ENCODE measurements at places on chromosomes 7 and 10.

GRCh38 chr10:123354521-123354920 lies 200.3 kb downstream of the BUB3 start:
- DNase-seq = no peak

GRCh38 chr7:150358988-150359621 lies 9.5 kb upstream of the REPIN1 start:
- DNase-seq = no peak

DNA sequence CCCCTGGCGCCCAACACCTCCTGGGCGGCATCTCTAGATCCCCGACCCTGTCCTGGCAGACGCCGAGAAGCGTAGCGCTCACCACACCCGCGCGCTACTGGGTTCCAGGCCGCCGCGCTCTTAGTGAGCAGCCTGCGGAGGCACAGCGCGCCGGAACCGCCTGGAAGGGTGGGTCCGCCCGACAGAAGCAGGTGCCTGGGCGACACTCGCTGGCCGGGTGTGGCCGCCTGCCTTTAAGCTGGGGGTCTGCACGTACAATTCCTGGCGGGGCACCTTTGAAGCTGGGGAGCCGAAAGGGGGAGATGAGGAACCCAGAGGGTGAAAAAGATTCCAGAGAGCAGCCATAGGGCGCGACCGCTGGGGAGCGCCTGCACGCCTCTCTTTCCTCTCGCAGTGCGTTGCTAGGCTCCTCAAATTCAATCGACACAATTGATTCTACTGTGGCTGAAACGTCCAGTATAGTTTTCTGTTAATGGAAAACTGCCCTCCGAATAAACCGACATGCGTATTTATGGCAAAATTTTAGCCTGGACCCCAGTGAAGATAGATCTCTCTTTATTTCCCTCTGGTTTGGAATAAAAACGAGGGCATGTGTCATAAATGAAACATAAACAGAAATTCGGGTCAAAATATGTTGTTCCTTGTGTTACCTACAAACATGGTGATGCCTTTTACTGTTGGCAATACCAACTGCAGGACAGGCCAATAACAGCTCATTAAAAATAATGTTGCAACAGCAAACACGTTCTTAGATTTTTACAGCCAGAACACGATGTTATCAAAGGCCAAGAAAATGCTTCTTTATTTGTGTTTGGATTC lies 4.6 kb downstream of the HMX3 start:
- no peak for DNase-seq

DNA sequence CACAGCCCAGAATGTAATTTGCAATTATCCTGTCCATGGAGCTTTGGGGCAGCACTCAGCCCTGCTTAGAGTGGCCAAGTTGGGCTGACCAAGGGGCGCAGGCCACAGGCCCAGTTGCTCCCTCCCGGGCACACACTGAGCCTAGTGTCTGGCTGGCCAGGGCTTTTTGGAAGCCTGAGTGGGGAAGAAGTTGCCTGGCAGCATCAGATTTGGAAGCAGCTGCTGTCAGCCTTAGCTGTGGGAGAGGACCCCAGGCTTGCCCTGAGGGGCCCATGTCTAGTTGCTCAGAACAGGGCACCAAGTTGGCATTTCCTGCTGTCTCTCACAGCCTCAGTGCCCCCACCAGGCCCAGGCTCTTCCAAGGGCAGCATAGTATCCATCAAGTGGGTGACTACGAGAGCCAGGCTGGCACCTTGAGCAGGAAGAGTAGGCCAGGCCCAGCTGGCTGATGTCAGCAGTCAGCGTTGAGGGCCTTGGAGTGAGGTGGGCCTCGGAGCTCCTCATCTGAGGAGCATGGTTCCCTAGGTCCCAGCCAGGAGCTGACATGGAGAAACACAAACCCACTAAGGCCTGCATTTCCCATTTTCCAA lies 14.4 kb downstream of the ANTXRL start:
- no peak for DNase-seq

DNA sequence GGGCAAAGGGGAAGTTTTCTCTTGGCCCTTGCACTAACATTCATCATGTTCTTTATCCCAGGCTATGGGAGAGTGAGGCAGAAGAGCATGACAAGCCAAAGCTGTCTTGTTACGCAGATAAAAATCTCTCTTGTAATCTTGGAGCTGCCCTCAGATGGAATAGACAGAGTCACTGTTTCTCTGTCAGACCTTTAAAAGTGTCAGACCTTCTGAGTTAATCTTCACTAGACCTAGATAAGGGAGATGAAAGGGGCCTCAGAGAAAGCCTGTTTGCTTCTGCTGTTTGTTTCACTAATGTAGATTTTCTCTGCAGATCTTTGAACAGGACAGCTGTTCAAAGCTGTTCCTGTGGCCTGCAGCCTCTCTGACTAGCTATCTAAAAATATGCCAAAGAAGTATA lies 112.9 kb downstream of the KIF20B start:
- no peak for DNase-seq

All from activated T-helper 9 cell treated with anti-CD3 and anti-CD28 coated beads, Interleukin-2, amount 50 U/mL, for 16 hours (primary cell).